Activated naive CD8-positive, alpha-beta T cell treated with anti-CD3 and anti-CD28 coated beads for 36 hours (primary cell): ENCODE measurements at places on chromosomes 1 and 21.

- no peak for DNase-seq
Measured at GRCh38 chr1:29688471-29689365, 452.4 kb downstream of the PTPRU start.

GRCh38 chr1:204225841-204226735 is 12.3 kb upstream of the GOLT1A start:
- DNase-seq = no peak

GRCh38 chr1:245154429-245155271 is at the start of gene KIF26B:
TSS of gene KIF26B (plus strand) at chr1:245154985. CDS start at chr1:245155425, 440 bp downstream.
- peak; percentile 45 for DNase-seq

DNA sequence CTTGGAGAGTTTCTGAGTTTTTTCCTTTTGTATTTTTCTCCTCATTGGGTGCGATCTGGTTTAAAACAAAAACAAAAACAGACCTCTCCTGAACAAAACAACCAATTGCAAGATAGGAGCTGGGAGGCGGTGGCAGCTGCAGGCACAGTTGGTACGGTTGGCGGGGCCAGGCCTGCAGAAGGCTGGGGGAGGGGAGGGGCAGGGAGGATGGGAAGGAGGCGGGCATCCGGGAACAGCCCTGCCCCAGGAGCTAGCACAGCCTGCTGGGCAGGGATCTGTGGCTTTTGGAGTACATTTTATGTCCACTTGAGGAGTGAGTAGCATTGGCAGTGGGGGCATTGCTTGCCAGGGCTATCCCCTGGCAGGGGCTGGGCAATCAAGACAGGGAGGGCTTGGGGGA is 5.2 kb downstream of the CAPN9 start:
- no peak for DNase-seq

GRCh38 chr1:194295685-194296084 is 1109.3 kb upstream of the B3GALT2 start:
- no peak for DNase-seq

DNA sequence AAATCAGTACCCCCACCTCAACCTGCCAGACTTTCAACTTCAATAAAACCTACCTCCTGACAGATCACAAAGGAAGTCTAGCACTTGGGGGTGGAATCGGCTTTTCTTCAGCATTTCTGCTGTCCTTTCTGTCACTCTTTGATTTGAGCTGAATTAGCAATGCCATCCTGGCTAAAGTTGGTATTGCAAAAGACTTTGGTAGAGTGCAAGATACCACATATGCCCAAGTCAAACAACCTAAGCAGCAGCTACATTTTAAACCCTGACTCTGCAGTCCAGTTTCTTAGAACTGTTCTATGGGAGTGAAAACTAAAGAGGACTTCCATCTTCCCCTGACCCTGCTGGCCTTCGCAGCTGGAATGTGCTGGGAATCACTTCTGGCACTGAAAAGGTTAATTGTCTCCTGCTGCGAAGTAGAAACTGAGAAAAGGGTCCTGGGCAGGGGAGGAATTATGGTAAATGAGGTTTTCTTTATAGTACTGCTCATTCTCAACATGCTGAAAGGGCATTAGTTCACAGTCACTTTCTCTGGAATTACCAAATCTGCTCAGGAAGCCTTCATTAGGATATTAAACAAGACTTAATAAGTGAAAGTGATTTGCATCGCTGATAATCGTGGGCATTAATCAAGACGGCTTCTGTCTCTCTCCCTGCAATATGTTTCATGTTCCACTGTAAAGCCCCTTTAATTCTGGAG is 126.2 kb upstream of the SMYD2 start:
- DNase-seq = no peak

DNA sequence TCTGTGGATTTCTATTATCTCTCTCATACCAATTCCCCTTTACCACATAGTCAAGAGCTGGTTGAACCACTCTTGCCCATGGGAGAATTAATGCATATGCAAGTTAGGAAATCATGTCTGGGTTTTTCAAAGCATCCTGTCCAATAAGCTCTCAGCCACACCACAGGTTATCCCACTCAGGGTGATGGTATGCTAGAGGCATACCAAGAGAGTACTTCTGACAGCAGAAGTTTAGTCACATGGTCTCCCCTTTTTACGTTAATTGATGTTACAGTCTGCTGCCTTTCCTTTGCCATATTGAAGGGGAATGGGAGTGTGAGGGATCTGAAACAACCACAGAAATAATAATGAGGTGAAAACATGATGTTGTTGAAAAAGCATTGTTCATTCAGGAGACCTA is 135.8 kb upstream of the PBX1 start:
- no peak for DNase-seq

GRCh38 chr1:208182880-208183645 is 61.1 kb downstream of the PLXNA2 start:
- no peak for DNase-seq

DNA sequence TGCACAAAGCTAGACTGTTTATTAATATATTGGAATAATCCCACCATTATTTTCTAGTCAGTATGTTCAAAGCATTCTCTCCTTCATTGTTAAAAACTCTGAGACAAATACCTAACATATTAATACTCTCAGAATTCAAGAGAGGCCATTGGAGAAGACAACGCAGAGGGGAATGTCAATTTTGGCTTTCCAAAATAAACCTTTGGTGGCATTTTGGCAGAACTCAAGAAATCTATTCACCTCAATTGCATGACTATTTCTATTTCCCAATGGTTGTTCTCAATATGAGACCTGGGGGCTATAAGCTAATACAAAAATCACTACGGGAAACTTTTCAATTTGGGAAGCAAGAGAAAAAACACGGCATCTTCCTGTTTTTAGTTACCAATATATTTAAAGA is 58.5 kb downstream of the RUSC1 start:
- DNase-seq = no peak

- no peak for DNase-seq
Measured at GRCh38 chr1:40530735-40531380, 579 bp upstream of the ZNF684 start.

DNA sequence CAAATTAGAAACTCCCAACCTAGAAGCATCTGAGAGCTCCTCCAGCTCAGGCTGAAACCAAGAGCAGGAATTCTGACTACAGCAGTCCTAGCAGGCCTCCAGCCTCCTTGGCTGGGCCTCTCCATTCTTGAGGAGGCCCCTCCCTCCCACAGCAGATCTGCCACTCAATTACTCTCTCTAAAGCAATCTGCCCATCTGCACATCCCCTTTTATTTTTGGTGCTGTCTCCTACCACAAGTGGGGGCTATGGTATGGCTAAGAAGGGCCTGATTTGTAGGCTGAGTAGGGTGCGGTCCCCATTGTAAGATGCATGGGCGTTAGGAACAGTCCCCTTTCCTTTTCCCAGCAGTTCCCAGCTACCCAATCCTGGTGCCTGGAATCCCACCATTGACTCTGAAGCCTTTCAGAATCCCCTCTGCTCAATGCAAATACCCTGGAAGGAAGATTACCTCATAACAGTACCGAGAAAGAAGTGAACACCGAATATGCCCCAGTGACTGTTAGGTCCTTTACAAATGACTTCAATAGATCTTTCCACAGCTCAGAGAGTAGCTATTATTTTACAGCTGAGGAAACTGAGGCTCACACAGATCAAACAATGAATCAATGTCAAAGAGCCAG is 11.6 kb upstream of the TTC39A start:
- no peak for DNase-seq

DNA sequence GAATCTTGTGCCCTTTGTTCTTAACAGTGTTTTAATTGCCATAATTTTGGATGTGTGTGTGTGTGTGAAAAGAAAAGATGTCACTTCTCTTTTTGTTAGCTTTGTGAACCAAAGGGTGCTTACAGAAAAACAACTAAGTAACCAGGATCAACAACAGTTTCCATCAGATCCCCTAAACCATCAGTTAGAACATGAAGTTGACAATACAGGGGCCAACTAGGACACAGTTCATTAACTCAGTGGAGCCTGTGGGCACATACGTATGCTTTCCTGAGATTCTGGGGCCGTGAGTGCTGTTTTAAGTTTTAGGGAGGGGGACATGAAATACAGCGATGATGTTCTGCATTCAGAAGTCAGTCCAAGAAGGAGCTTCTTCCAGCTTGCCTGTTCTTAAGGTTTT is 133.6 kb downstream of the TLR5 start:
- no peak for DNase-seq

- no peak for DNase-seq
Measured at GRCh38 chr1:208190784-208191183, 53.4 kb downstream of the PLXNA2 start.

- peak; percentile 69 for DNase-seq
Measured at GRCh38 chr1:109425391-109426280, 612 bp downstream of the PSMA5 start.

- peak; percentile 19 for DNase-seq
Measured at GRCh38 chr1:11473491-11474034, 5.4 kb upstream of the DISP3 start.

GRCh38 chr1:213103377-213104306 is 52.6 kb downstream of the RPS6KC1 start:
- DNase-seq = no peak

- DNase-seq = no peak
Measured at GRCh38 chr1:1239614-1240347, 6.7 kb downstream of the C1QTNF12 start.

- no peak for DNase-seq
Measured at GRCh38 chr1:89125240-89125912, 538 bp downstream of the GBP2 start.

DNA sequence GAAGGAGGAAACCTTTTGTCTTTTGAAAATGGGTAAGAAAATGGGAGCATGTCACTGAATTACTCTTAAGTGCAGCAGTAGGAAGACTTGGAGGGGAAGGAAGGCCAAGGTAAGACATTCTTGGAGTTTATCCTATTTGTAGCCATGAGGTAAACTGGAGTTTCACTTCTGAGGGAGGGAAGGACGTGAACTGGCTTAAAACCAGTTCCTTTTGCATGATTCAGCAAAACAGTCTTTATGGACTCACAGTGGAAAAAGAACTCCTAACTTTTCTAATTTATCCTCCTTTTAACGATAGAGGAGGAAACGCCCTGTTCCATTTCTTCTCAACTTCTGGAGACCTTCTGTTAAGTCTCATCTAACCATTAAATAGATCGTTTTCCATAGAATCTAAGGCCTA is 2.5 kb downstream of the PRDX6 start:
- no peak for DNase-seq

GRCh38 chr1:42013881-42014470 is 95.3 kb upstream of the HIVEP3 start:
- no peak for DNase-seq

GRCh38 chr1:244653439-244654107 is 647 bp downstream of the DESI2 start:
- peak; percentile 26 for DNase-seq

DNA sequence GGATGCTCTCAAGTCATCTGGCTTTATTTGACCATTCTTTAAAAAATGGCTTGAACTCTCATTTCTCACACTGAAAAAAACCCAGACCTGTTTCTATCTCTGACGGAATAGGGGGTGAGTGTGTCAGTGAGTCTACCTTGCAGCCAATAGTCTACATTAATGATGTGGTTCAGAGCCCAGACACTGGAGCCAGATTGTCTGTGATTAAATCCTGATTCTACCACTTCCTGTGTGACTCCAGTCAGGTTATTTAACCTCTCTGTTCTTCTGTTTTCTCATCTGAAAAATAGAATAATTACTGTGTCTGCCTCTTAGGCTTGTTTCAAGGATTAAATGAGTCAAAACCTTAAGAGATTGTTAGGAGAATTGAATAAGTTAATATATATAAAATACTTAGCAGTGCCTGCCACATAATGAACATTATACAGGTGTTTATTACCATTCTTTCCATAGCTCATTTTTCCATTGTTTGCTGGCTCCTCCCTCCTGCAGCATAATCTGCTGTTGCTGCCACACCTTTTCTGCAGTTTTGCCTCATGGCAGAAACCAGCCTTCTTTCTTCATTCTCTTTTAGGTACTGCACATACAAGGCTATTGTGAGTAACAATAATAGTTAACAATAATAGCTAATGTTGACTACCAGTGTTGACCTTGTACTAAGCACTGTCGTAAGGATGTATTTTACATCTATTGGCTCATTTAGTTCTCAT is 157.6 kb upstream of the IVNS1ABP start:
- no peak for DNase-seq

DNA sequence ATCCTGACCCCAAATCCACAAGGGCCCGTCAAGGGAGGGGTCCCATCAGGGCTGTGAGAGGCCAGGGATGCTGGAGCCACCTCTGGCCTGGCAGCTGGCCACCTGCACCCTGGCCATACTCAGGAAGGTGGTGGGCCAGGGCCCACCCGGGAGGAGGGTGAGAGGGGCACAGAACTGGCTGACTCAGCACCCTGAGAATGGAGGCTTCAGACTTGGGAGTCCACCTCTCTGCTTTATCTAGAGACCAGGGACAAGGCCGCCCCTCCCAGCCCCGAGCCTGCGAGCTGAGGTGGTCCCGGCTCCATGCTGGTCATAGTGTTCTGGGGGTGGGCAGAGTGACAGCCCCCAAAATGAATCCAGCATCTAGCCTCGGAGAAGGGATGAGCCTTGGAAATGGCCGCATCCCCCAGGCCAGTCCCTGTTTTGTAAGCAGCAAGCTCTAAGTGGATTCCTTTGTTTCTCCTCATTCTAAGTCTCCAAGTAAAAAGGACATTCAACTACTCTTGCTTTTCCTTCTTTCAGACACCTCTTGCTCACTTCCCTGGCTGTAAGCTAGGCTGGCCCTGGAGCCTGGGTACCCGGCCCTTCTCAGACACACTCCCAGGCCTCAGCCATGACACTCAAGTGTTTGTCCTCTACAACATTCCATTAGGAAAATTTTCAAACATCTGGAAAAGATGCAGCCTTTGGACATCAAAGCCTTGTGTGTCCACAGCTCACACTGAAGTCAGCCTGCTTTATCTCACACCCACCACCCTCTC is 12.3 kb downstream of the WNT3A start:
- no peak for DNase-seq

DNA sequence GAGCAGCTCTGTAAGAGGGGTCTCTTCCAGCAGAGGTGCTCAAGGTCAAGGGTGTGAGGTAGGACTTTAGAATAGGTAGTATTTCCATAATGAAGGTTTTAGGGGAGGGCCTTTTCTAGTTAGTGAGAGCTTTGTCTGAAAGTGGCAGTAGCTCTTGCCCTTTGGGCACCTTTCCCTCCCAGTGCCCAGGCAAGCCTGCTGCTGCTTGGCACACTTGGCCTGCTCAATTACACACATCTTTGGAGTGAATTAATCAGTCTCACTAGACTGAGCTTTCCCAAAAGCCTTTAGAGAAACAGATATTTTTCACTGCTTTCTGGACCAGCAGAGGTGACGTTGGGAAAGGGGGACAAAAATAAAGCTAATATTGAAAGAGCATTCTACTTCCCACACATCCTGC is 48.0 kb downstream of the MAB21L3 start:
- DNase-seq = no peak

DNA sequence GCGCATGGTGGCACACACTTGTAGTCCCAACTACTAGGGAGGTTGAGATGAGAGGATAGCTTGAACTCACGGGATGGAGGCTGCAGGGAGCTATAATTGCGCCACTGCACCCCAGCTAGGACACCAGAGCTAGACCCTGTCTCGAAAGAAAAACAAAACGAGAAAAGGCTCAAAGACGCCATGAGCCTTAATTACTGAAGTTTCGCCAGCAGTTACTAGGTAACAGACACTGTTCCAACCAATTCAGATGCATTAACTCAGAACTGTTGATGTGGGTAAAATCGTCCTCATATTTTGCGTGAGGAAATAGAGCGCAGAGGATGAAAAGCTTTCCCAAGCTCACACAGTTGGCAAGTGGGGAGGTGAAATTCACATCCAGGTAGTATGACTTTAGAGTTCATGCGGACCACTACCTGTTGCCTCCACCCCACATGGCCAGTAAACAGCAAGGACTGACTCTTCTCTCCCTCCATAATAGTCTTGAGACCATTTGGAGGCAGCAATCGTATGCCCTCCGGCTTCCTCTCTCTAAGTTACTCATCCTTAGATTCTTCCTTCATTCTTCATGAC is 40.1 kb downstream of the INAVA start:
- no peak for DNase-seq

- peak; percentile 34 for DNase-seq
Measured at GRCh38 chr21:17513214-17514123, 626 bp downstream of the CXADR start.
